Sigmoid colon (tissue), 7 donors: ENCODE measurements at places on chromosomes 11 and 22.

DNA sequence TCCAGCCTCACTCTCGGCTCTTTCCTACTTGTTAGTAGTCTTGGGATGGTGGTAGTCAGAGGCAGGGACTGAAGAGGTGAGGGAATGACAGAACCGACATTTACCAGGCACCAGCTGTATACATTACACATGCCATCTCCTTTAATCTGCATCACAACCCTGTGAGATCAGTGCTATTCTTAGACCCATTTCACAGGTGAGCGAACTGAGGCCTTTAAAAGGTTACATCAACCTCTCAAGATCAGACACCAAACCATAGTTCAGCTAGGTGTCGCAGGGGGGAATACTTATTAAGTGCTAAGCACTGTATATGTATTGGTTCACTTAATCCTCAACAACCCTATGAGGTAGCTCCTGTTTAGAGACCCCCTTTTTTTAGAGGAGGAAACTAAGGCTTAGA lies 5.6 kb downstream of the PLA2G3 start:
- no peak for DNase-seq

GRCh38 chr11:32821517-32821916 lies 8.2 kb upstream of the PRRG4 start:
- DNase-seq = no peak

GRCh38 chr22:44622147-44622427 lies 79.9 kb upstream of the PRR5 start:
- no peak for DNase-seq

DNA sequence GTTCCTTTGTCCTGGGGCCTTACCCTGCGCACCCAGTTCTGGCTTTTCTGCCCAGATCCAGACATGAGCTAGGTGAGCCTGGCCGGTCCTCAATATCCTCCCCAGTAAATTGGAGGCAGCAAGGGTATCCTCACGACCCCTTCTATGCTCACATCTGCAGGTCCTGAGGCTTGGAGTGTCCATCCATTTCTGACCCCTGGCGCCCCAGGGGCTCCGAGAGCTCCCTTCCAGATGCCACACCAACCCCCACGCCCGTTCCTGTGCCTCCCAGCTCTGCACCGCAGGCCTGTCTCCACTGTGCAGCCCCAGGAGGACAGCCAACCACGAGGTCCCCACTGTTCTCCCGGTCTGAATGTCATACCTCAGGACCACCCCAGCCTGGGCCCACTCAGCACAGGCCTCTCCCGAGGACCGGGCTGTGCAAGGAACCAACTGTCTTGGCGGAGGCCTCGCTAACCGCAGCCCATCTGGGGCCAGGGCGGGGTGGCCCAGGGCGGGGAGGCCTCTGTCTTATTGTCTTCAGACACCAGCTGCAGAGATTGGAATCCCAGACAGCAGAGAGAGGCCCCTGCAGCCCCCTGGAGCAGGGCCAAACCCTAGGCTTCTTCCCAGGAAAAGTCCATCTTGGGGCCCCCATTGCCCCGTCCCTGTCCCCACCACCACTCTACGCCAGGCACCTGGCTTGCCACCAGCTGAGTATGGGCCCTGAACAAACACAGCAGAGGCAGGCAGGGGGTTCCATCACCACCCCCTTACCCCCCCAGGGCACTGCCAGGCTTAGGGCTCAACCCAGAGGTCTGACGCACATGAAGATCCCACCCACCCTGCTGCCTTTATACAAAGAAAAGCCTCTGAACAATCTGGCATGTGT lies 39.3 kb downstream of the ALX4 start:
- no peak for DNase-seq

- DNase-seq = no peak
These were observed 47.2 kb downstream of the MN1 start for GRCh38 chr22:27754247-27754887.

DNA sequence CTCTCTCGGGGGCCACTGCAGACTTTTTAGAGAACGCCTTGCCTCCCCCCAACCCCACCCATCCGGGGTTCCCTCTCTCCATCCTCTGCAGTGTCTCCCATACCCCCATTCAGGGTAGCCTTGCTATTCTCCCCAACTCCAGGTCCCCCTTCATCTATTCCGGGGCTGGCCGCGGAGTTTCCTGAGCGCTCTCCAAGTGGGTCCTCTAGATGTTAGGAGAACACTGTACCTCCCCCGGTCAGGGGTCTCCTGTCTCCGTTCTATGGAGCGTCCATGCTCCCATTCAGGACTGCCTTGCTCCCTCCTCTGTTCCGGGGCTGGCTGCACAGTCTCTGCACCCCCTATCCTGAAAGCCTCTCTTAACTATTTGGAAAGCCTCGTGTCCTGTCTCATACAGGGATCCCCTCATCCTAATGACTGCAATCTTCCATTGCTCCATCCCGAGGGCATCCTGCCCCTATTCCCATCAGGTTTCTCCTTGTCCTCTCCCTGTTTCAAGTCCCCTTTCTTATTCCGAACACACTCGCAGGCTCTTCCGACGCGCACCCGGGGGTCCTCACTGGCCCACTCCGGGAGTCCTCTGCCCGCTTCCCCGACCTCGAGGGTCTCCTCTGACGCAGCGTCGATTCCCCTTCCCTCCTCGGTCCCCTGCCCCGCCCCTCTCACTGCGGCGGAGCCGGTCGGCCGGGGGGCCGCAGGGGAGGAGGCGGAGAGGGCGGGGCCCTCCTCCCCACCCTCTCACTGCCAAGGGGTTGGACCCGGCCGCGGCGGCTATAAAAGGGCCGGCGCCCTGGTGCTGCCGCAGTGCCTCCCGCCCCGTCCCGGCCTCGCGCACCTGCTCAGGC lies at the start of gene NEFH:
TSS of gene NEFH (plus strand) at position 802 of the 845 bp plus-strand sequence. CDS start 45 bp downstream, outside the sequence.
- DNase-seq = no peak

DNA sequence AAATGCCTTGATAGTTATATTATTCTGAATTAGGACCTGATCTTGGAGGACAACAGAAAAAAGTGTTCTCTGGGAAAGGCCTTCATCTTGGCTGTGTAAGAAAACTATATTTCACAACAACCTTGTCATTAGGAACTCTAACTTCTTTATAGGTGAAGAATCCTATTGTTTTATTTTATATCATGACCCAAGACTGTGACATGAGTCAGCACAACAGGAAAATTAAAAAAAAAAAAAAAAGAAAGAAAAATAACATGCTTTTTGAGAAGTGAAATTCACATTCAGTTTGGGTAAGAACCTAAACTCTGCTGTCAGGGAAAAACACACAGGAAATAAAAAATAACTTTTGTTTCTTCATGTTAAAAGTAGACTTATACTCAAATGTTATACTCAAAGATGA lies 11.7 kb upstream of the FOLR2 start:
- DNase-seq = no peak

DNA sequence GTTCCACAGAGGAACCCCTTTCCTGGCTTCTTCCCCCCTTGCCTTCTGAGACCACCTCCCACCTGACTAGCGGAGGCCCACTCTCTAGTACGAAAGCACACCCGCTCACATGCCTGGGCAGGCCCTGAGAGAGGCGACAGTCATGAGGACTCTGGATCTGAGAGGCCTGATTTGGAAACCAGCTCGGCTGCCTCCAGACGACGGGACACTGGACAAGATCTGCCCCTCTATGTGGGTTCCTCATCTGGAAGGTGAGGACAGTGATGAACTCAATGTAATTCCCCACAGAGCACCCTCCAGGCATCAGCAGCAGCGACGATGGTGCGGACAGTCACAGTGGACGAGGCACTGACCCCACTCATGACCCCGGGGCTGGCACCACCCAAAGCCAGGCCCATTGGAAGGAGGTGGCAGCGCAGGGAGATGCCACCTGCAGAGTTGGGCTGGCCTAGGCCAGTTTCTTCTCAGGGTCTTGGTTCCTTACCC lies 7.5 kb downstream of the SULT4A1 start:
- DNase-seq = no peak
